ENCODE measurements at places on chromosomes 7 and 10.

GRCh38 chr7:37448636-37449361, at the start of gene ELMO1:
Gene ELMO1 (minus strand): TSS chr7:37448864. CDS start chr7:37342690, 106,174 bp downstream.
- DNase-seq, result peak; percentile 90

GRCh38 chr10:34187201-34187600, 627.9 kb downstream of the PARD3 start:
- DNase-seq, result no peak

GRCh38 chr7:153404124-153404523, 644.6 kb downstream of the ACTR3B start:
- no peak for DNase-seq

- no peak for DNase-seq
Observed at GRCh38 chr10:127550861-127551260, 1.8 kb downstream of the NPS start.

DNA sequence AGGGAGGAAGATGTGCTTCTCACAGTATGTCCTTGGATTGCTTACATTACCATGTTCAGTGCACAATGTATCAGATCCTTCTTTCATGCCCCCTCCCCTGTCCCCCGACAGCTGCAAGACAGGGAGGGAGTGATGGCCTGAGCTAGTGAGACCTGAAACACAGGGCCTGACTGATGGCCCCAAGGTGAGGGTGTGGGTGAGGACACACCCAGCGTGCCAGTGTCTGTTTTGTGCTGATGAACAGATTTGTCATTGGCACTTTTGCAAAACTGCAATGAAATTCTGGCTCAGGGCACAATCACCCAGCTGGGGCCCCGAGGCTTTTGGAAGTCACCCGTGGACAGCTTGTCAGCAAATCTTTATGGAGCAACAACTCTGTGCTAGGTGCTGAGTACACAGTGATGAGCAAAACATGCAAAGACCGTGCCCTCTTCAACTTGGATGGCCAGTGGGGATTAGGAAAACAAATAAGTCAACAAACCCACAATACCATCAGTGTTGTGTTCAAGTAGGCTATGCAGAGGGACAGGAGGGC, 59.4 kb upstream of the EMX2 start:
- no peak for DNase-seq

DNA sequence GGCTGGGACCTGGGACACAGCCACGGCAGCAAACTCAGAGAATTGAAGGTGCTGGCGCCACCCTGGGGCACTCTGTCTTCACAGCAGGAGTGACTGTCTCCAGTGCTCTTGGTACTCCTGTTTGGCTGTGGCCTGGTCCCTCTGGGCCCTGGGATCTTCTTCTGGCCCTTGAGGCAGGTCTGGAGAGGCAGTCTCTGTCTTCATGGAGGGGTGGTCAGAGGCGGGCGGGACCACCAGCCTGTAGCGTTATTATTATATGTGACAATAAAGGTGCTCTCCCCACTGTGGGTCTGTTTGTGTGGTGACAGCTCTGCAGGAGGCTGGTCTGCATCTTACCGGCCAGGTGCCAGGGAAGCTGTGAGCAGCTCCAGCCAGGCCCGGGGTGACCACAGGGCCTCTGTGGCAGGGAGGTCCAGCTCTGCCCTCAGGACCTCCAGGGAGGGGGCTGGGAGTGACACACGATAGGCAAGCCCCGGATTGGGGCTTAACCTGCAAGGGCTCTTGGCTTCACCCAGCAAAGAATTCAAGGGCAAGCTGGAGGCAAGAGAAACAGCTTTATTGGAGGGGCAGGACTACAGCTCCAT, 70.3 kb downstream of the MYL10 start:
- no peak for DNase-seq

DNA sequence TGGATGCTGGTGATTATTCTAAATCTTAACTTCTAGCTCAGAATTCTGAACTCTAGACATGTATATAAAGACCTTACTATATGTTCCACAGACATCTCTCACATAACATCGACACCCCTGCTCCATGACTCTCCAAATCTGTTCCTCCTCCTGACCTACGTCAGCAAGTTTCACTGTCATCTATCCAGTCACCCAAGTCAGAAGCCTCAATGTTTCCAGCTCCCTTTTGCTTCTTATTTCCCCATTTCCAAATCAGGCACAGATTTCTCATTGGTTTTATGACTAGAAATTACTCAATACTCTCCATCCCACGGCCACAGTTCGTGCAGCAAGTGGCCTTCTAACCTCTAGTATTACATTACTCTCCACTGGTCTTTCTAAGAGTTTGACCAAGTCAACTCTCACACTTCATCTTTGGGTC, 28.5 kb downstream of the EPC1 start:
- peak; percentile 62 for DNase-seq

- peak; percentile 18 for DNase-seq
Observed at GRCh38 chr7:108016841-108017775, 14.1 kb upstream of the LAMB1 start.

DNA sequence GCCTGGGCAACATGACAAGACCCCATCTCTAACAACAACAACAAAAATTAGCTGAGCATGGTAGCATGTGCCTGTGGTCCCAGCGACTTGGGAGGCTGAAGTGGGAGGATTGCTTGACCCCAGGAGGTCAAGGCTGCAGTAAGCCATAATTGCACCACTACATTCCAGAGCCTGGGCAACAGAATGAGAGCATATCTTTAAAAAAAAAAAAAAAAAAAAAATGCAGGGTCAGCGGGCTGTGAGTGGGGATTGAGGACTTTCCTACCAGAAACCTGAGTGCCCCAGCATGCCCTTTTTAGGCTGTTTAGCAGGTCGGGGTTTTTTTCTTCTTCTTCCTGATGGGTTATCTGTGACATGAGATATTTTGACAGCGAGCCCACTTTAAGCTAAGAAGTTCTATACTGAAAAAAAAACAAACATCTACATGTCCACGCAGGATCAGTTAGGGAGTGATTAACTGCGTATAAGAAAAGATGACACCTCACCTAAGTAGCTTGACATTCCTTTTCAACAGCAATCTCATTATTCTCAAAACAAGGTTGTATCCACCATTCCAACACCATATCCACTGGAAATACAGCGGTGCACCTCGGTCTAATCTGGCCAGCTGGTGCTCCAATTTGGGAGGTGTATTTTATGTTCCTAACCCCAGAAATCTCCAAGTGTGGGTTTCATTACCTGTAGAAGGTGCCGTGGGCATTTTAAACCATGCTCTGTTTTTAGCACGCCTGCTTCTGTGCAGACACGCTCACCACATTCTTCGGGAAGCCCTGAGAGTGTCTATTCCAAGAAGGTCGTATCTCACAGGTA, 13.8 kb upstream of the RFC2 start:
- no peak for DNase-seq

- DNase-seq, result no peak
Observed at GRCh38 chr10:13091801-13092200, 8.2 kb upstream of the OPTN start.

DNA sequence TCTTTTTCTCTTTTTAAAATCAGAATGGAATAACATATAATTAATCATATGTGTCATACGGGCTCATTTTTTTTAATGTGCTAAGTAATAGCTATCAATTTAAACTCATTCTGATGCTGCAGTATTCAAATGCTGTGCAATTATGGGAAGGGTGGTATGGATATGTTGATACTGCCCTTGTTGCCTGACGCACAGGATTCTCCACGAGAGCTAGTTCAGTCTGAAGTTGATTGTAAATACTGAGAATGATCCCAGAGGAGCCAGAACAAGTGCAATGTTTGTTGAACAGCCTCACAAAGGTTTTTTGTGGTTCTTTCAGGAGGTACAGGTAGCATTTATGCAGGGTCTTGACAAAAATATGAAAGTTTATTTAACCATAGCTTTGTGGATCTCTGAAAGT, 13.4 kb downstream of the NPY start:
- DNase-seq, result no peak

DNA sequence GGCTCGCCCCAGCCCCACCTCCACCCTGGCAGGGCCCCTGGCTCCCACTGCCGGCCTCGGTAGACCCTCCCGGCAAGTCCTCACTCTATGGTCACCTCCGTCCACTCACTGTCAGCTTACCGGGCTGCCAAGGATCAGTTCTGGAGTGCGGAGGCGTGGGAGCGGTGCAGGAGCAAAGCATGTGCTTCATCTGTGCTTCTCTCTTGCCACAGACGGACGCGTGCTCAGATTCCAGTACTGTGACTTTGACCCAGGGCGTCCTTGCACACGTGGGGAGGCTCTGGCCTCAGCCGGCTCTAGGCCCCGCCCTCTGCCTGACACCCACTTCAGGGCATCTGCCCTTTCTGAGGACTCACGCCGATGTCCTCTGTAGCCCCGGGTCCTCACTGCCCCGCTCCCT, 547.5 kb upstream of the FOXK1 start:
- DNase-seq, result no peak

GRCh38 chr10:68594405-68594804, 34.3 kb downstream of the TET1 start:
- DNase-seq, result peak; percentile 10

DNA sequence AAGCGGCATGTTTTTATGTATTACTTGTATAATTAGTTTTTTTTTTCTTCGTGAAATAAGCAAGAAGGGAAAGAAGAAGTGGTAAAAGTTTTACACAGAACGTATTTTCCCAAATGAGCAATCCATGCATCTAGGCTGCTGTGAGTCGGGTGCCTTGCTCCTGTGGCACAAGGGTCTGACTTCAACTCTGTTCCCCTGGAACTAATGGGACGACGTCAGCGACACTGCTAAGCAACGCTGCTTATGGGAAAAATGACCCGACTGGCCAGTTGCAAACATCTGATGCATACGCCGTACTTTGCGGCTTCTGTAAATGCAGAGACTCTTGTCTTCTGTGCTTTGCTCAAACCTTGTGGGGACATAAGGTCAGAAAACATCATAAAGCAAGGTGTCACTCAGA, 66.3 kb downstream of the MPP7 start:
- no peak for DNase-seq

DNA sequence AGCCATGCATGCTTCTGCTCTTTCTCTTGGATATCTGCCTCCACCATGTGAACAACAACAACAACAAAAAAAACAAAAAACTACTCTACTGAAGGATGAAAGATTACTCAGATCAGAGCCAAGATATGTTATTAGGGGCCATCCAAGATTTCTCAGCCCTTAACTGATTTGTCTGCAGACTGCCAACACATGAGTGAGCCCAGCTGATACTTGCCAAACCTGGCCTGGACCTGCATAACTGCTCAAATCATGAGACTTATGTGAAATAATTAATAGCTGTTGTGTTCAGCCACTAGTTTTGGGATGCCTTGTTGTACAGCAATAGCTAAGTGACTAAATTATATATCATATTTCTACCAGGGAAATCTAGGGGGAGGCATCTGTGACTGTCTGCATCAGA, 334.5 kb upstream of the SORCS1 start:
- DNase-seq, result no peak

DNA sequence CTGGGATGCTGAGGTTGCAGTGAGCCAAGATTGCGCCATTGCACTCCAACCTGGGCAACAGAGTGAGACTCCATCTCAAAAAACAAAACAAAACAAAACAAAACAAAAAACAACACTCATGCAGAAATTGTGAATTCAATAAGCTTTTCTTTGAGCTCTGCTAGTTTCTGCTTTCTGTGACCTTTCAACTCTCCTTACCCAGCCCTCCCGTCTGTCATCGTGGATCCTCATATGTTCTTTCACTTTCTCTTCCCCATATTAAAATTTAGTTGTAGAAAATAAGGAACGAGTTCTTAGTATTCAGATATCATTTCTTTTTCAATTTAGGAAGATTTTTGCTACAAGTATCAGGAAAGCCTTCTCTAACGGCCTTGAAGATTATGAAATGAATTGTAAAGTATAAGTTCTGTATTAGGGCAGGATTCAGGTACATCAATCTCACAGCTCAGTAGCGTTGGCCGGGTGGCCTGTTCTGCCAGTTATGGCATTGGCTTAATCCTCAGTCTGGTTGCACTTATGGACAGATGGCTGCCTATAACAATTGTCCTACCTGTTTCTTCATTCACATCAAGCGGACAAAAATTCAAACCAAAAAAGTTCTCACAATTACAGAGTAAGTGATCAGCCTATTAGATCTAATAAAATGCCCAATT, 1167.0 kb downstream of the SORCS3 start:
- DNase-seq, result no peak

- DNase-seq, result peak; percentile 2
Observed at GRCh38 chr7:11830582-11831155, 1.3 kb downstream of the THSD7A start.

DNA sequence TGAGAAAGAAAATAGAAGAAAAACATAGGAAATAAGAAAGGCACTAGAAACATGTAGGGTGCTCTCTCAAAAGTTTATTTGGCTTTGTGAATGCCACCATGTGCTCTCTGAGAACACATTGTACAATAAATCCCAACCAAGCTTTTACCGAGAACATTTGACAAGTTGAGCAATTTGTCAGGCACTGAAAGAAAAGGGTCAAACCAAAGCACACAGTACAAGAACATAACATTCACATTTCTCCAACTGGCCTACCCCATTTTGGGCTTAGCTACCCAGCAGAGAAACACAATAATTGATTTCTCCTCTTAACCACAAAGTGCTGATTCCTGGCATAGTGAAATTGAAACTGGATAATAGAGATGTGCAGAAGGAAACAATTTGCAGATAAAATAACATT, 69.2 kb upstream of the SLC39A12 start:
- DNase-seq, result no peak

DNA sequence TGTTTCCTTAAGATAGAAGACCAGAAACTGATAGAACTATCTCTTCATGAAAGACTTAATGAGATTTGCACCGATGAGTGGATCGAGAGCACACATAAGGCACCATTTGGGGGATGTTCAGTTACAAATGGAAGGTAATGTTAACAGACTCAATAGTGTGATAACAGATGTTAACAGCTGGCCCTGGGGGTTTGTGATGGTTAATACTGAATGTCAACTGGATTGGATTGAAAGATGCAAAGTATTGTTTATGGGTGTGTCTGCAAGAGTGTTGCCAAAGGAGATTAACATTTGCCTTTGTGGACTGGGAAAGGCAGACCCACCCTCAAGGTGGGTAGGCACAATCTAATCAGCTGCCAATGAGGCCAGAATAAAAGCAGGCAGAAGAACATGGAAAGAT, 130.5 kb upstream of the DGKB start:
- no peak for DNase-seq

GRCh38 chr10:126117196-126117595, 220.8 kb downstream of the FANK1 start:
- no peak for DNase-seq

GRCh38 chr10:119309423-119309770, 102.0 kb downstream of the GRK5 start:
- DNase-seq, result no peak

- DNase-seq, result peak; percentile 84
Observed at GRCh38 chr7:322111-322671, 32.2 kb downstream of the FOXL3 start.
